ENCODE measurements at places on chromosomes 6 and 20.

DNA sequence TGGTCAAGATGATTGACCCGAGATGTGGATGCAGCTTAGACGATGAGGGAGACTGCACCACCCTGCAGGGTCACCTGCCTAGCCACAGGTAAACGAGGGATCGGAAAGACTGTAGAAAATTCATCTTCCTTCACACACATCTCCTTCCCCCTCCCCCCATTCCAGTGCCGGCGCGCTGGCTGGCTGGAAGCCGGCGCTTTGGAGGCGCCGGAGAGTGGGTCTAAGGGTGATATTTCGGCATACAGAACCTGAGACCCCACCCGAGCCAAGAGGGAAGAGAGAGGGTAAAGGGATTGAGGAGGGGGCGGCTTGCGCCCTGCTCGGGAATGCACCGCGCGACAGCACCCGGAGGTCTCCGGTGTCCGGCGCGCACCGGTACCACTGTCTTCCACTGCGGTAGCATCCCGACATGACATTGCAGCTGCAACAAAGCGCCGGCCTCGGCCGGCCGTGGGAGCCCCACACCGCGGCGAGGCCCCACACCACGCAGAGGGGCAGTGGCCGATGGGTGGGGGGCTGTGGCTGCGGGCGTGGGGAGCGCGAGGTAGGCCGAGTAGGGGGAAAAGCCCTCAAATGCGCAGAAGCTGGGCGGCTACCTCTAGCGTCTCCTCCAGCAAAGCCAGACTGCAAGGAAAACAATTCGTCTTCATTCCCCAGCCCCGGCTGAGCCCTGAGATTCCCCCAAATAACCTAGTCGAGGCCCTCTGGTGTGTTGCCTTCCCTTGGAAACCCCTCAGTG, 984 bp downstream of the TNFRSF21 start:
- peak; percentile 52 for DNase-seq

DNA sequence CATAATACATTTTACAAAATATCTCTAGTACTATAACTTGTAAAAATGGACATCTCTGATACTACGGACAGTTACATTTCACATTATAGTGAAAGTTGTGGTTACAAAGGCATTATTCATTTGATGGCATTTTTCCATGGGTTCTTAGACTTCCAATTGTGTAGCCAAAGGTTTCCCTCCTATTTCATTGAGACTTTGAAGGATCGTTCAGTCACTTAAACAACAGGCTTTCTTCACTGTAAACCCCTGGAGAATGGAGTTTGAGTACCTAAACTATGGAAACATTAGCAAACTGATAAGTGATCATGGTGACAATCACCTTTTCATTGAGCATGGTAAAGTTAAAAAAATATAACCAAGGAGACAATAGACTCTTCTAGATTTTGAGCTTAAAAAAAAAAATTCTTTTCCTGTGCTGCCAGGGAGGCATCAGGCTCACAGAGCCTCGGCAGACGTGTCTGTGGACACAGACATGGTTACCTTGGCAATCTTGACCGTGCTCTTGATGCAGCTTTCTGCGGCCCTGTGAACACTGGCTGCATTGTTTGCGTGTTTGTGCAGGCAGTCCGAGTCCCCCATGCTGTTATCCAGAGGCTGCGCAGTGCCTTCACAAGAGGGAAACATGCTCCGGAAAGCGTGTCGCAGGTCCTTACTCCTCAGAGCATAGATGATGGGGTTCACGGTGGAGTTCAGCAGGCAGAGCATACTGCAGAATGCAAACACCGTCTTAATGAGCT, 22.6 kb downstream of the CNR1 start:
- no peak for DNase-seq

DNA sequence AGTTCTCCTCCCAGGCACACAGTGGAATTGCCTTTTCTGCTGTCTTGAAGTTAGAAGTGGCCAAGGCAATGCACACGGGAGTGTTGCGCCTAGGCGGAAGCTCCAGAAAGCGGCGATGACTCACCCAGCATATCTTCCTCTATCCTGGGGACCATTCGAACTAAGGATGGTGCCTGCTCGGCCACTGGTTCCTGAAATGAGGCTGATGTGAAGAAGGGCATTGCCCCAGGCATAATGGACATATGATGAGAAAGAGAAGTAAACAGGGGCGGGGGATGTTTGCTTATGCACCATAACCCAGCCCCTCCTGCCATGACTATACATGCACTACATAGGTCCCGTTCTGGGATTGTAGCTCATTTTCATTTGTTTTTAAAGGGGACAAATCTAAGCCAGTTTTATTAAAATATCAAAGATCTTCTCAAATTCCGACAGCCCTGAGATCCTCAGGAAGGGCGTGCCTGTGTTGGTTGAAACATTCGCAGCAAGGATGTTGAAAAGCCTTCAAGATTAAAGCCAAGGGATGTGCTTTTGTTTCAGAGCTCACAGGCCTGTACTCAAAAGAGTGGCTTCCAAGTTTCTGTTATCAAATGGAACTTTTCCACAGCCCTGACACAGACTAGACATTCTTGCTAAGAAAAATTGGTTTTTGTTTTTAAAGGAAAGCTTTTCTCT, 218.5 kb downstream of the LY86 start:
- DNase-seq, result peak; percentile 65

DNA sequence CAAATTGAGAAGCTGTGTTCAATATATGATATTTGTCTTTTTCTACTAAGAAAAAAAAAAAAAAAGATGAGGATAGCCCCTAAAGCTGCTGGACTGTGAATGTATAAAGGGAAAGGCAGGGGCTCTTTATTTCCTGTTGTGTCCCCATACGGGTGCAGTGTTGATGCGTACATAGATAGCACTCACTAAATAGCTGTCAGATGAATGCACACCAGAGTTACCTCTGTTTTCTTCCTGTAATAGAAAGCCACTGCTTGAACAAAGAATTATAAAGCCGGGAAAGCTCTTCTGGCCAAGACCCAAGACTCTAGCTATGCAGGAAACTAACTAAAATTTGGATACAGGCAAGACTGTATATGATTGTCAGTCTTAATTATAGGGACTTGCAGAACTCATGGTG, 260.0 kb downstream of the FARS2 start:
- no peak for DNase-seq

DNA sequence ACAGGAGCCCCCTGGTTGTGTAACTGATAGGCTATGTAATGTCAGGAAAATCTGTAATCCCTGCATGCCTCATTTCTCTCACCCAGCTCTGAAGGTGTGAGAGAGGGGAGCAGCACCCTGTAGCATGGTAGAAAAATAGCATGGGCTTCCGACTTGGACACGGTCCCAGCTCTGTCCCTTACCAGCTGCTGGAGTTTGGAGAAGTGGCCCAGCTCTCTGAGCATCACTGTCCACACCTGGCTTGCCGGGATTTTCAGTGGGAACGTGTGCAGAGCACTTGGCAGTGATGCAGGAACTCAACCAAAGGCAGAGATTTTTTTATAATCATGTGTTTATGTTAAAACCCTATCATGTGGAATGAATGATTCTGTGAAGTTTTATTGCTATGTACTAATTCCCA, 34.6 kb downstream of the STK35 start:
- peak; percentile 49 for DNase-seq

GRCh38 chr20:57564180-57564802, 3.4 kb downstream of the PCK1 start:
- DNase-seq, result no peak

DNA sequence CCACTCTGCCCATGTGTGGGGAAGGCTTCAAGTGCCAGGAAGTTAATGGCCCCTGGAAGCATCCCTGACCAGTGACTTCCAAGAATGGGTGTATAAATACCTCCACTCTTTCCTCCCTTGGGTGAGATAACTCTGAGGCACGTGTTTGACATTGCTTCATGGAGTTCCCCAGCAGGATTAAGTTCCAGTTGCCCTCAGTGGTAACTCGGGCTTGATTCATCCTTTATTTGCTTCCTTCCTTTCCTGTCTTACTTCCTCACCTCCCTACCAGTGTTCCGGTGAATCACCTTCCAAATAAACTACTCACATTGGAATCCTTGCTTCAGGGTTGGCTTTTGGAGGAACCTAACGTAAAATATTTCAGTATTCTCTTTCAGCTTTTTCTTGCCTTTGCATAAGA, 84.6 kb upstream of the JAG1 start:
- no peak for DNase-seq

GRCh38 chr6:114989279-114989964, 646.6 kb upstream of the HS3ST5 start:
- no peak for DNase-seq

- DNase-seq, result no peak
These were observed 1.9 kb upstream of the BCAS4 start for GRCh38 chr20:50792708-50793574.

DNA sequence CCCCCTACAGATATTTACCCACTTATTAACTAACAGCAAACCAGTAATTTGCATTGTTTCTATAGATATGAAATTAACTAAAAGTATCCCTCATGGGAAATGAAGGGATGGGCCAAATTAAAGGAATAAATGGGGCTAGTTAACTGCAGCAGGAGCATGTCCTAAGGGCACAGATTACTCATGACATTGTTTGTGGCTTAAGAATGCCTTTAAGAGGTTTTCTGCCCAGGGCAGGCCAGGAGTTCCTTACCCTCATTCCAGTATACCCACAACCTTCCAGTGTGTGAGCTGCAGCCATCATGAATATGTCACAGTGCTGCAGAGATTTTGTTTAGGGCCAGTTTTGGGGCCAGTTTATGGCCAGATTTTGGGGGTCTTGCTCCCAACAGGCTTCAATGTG, 1101.9 kb downstream of the PRIM2 start:
- DNase-seq, result no peak

- DNase-seq, result no peak
These were observed 57.1 kb upstream of the CEP162 start for GRCh38 chr6:84284428-84285049.

DNA sequence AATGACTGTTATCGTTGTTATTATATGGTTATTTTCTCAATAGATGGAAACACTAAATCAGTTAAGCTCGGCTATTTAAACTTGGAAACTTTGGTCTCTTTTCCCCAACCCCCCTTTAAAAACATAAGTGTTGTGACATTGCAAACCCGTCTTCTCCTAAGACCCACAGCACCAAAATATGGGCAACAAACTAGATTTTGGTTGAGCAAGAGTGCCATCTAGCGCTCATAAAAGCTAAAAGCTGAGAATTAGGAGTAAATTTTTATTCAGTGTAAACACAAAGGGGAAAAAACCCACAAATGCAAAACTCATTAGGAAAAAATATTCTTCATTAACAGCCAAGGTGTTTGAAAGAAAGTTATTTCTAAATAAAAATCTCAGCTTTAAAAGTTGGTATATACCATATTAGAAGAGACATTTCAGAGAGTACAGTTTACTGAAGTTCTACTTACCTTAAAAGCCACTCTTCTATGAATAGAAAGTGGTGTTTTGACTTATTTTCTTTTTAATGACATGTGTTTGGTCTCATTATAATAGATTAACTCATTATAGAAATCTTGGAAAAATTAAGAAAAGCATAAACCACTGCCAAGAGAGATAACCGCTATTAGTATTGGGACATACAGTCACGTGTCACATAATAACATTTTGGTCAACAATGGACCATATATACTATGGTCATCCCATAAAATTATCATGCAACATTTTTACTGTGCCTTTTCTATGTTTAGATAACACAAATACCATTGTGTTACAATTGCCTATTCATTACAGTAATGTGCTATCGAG, 21.1 kb downstream of the SESN1 start:
- no peak for DNase-seq

DNA sequence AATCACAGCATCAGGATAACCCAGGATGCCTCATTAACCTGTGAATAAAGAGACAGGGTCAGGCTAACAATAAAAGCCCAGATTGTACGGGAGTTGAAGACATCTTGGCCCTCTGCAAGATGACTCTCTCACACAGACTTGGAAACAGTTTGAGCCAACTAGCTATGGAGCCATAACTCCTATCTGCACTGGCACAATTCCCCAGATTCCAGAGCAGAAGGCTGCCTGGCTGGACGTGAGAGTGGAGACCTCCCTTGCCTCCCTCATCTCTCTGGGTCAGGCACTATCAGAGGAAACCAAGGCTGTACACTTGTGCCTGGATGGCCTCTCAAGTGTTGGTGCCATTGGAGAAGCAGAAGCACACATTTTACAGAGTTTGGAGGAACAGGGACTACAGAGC, 312.6 kb downstream of the THBS2 start:
- DNase-seq, result no peak

- DNase-seq, result no peak
These were observed 575.9 kb upstream of the JAG1 start for GRCh38 chr20:11249683-11250082.

DNA sequence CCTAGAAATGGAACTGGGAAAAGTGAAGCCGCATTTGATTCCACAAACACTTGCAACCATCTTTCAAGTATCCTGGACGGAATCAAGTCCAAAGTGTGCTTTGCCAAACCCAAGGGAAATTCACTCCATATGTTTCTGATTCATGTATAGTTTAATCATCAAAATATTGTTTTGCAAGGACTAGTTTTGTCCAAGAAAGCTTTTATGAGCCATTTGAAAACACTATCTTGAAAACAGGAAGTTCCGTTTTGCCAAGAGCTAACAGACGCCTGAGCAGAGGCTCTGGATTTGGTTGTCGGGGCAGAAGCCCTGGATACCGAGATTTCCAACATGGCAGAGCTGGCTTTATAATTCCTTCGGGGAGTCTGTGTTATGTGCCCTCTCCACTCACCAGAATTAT, 251.1 kb downstream of the PHACTR1 start:
- DNase-seq, result no peak

DNA sequence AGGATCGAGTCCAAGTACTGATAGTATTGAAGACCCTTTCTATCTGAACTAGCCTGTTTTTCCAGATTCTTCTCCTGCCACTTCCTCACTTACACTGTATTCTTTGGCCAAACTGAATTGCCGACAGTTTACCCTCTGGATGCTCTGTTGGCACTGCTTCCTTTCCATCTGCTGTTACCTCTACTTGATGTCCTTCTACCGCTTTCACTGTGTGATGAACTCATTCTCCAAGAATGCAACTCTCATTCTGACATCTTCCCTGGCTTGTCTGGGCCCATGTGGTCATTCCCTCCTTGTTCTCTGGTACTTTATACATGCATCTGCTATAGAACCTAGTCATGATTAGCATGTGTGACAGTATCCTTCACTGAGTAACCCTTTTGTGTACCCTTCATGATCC, 16.3 kb downstream of the RPRD1B start:
- DNase-seq, result no peak

GRCh38 chr6:1679031-1679687, 69.4 kb downstream of the FOXC1 start:
- no peak for DNase-seq
